Activated T-helper 9 cell treated with anti-CD3 and anti-CD28 coated beads, Interleukin-2, amount 50 U/mL, for 16 hours (primary cell): ENCODE measurements at places on chromosomes 7 and 10.
A peak's percentile ranks its signal among the peaks of the same experiment; 100 is the strongest.

DNA sequence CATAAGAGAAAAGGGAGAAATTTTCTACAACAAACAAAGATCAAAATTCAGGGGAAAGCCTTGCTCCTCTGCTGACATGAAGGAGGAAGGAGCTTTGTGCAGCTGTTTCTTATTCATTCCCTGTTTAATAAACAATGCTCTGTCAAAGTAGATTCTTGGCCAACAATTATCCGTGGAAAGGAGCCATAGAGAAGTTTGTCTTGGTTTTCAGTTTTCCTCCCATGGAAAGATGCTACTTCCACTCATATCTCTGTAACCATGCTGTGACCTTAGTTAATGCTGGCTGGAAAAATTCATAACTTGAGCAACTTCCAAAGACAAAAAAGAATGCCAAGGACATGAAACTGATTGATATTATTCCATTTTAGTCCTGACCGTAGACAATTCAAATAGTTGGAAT is 8.1 kb downstream of the DDC start:
- DNase-seq = no peak

- no peak for DNase-seq
These were observed 36.5 kb downstream of the SH3PXD2A start for GRCh38 chr10:103818765-103819374.

DNA sequence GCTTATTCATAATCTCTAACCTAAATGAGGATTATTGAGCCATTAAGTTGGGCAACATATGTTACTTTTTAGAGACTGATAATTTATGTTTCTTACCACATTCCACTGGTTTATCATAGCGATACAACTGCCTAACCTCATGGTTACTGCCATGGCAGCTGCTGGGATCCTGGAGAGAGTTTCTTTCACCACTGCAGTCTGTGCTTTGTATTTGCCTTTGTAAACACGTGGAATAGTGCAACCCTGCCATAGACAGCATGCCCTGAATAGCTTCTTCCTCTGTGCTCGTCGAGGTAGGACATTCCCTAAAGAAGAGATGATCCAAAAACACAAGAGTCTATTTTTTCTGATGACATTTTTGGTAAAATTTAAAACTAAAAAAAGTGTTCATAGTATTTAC is 33.7 kb upstream of the PARP12 start:
- DNase-seq = no peak

DNA sequence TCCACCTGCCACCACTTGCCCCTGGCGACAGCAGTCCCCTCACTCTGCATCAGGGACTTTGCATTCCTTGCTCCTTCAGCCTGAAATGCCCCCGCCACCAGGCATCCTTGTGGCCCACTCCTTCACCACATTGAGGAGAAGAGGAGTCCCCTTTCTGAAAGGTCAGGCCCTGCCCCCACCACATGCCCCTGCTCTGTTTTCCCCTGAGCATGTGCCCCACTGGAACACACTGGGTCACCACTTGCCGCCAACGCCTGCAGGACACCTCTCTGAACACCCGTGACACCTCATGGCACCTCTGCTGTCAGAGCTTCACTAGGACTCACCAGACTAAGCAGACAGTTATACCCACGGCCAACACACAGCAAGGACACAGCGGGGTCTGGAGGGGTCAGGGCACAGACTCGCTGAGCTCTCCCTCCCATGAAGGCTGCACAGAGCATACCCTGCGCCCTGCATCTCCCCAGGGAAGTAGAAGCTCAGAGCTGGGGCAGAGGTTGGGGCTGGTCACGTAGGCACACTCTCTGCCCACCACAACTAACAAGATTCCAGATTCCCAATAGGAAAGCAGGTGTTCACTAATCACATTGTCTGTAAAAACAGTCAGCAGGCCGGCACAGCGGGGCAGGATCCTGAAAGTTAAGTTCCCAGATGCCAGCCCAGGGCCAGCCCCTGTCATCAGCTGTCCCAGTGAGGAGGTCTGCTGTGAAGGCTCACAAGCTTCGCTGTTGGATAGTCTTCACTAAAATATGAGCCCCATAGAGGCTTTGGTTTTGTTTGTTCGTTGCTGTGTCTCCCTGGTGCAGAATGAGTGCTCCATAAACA is 5.8 kb upstream of the AOC1 start:
- DNase-seq = no peak

- DNase-seq = no peak
These were observed 138.5 kb downstream of the WNT2 start for GRCh38 chr7:117184367-117184766.

DNA sequence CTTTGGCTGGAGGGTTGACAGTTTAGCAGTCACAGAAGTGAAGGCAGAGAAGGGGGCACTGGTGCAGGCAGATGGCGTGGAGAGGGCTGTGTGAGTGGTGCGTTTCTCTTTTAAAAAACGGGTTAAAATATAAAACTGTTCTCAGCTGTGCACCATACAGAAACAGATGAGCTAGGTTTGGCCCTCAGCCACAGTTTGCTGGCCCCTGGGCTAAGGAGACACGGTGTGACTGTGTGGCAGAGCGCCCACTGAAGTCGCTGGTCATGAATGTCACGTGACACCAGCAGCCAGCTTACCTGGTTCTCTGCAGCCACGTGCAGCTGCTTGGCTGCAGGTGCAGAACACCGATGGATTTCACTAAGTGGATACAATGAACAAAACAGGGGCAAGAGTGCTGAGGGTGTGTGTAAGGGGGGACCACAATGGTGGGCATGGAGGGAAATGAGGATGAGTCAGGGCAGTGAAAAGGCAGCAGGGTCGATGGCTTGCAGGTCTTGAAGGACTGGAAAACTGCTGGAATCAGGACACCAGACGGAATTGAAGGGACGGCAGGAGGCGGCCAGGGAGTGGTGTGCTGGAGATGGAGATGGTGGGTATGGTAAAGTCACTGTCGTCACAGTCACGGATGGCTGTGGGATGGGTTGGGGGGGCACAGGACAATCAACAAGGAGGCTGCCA is 7.4 kb downstream of the ZNF746 start:
- no peak for DNase-seq

DNA sequence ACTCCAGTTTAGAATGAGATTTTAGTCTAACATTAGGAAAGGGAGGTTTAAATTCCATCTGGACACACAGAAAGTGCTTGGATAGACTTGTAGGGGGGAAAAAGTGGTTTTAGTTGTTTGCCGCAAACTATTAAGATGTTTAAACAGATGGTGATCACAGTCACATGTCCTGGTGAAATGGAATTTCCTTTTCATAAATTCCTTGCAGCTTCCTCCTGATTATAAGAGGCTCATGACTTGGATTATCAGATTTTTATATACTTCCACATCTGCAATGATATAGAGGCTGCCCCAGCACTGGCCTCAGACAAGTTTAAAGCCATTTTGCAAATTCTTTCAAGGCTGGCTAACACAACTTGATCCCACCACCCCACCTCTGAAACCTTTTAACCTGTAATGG is 106.4 kb upstream of the ARMC3 start:
- no peak for DNase-seq

DNA sequence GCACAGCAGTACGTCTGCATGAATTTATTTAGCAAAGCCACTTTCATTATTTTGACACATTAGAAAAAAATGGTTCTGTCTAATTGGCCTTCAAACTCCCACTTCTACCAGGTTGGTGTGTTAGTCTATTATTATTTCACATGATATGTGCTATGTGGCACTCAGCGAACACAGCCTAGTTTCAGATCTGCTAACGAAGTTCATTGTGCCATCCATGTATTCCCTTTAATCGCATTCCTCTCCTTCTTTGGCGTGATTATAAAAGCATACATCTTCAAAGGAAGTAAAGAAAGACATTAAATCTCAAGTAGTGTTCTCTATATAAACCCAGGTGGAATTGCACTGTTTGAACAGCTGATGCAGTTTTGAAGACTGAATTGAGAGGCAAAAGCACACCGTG is 96.4 kb upstream of the CACNA2D1 start:
- DNase-seq = no peak

- no peak for DNase-seq
These were observed 1.3 kb upstream of the GFRA1 start for GRCh38 chr10:116274064-116274904.

DNA sequence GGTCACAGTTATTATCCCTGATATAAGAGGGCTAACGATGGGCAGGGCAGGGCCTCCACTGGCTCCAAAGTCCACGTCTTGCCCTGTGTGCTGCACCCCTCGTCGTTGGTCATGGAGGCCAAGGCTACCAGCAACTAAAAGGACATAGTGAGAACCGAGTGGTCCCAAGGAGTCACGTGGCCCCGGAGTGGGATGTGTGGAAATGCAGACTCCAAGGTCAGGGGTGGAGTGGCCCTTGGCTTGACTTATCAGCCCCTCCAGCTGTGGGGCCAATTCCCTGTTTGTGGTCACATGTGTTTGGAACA is 30.7 kb downstream of the BTBD16 start:
- DNase-seq = no peak

GRCh38 chr7:80136261-80137055 is 1.8 kb downstream of the GNAI1 start:
- no peak for DNase-seq

DNA sequence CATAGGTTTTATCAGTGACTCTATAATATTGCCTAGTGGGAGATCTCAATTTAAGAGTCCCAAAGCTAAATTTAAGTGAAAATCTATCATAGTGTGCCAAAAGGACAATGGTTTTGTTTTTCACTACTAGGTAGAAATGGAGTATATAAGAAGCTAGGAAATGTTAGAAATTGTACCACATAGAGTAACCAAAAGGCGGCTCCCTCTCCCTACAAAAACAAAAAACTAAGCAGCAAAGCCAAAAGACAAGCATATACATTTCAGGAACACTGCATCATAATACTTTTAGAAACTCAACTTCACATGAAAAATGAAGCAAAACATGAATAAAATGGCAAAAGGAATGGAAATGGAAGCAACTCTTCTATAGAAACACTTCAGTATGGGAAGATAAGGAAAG is 271.6 kb downstream of the CACNA2D1 start:
- no peak for DNase-seq

- no peak for DNase-seq
These were observed 41.5 kb upstream of the PRKCQ start for GRCh38 chr10:6621536-6621935.

- DNase-seq = no peak
These were observed 107.2 kb downstream of the COBL start for GRCh38 chr7:51209426-51209825.

GRCh38 chr7:82098414-82098813 is 328.6 kb upstream of the HGF start:
- DNase-seq = no peak

GRCh38 chr7:35695473-35695850 is 527 bp upstream of the HERPUD2 start:
- peak; percentile 8 for DNase-seq

DNA sequence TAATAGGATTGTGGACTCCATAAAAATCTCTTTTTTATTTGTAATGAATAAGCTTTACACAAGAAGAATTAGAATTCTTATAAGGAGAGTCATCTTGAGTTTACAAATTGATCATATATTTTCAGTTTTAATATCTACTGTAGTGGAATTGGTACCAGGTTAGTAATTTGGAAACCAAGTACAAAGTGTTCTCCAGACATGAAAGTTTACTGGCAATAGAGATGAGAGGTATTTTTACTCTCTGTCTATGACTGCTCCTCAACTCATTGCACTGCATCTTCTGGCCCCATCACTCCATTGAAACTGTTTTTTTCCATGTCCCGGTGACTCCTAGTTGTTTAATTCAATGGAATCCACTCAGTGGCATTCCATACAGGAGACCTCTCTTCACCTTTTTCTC is 164.5 kb upstream of the SMIM30 start:
- no peak for DNase-seq

- no peak for DNase-seq
These were observed 22.2 kb upstream of the SRGN start for GRCh38 chr10:69065406-69066361.

DNA sequence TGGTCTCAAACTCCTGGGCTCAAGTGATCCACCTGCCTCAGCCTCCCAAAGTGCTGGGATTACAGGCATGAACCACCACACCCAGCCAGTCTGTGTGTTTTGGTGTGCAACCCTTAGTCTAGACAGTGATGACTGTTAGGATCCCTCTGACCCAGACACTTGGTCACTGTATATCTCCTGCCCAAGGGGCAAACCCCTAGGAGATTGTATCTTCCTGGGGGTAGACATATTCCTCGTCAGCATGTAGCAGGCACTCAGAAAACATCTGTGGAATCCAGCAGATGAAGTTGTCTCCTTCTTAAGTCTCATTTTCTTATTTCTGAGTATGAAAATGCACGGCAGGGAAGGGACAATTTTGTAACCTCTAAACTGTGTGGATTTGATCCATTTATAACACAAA is 292.5 kb downstream of the GFRA1 start:
- no peak for DNase-seq

DNA sequence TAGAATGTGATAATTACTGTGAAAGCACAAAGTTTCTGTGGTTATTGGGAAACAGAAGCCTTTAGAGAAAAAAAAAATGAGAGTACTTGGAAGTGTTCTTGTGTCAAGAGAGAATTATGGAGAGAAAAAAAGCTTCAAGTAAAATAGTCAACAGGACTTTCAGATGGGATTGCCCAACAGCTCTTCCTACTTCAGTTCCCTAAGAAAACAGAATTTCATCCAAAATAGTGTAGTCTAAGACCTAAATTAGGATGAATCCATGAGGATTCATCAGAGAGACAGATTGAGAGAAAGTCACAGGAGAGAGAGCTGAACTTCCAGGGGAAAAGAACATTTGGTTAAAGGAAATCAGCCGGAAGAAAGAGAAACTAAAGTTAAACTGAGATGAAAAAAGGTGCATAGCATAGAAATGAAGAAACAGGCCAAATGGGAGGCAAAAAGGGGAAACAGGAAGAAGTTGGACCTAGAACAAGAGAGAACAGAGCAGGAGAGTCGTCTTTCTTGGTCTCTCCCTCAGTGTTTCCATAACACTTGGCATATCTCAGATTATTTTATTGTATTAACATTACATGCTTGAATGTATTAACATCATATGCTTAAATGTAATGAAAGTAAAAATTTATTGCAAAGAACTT is 2.5 kb downstream of the SCIN start:
- no peak for DNase-seq

GRCh38 chr7:52362521-52362920 is 672.9 kb upstream of the POM121L12 start:
- no peak for DNase-seq

GRCh38 chr10:24215196-24215595 is 6.3 kb downstream of the KIAA1217 start:
- DNase-seq = no peak

DNA sequence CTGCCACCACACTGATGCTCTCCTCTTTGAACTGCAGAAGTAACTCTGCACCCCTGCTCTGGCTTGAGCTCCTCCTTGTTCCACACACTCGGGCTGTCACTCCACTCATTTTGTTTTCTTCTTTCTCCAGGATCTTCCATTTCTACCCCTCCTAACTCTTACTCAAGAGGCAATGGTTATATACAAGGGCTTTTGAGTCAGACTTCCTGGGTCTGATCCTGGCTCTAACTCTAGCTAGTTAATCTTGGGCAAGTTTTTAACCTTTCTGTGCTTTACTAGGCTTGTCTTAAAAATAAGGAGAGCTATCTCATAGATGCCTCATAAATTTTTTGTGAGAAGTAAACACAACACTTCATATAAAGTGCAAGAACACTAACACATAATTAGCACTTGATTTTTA is 45.3 kb upstream of the GNAI1 start:
- no peak for DNase-seq

GRCh38 chr10:338171-339037 is 203.1 kb downstream of the ZMYND11 start:
- no peak for DNase-seq

GRCh38 chr10:110643653-110644597 is at the start of gene RBM20:
Gene RBM20, plus strand, starts transcription at chr10:110644336. Its CDS starts 119 bp downstream, at chr10:110644455.
- no peak for DNase-seq

GRCh38 chr10:79328737-79329504 is 18.3 kb upstream of the PPIF start:
- no peak for DNase-seq

GRCh38 chr7:138025215-138026186 is 23.6 kb upstream of the CREB3L2 start:
- DNase-seq = no peak
